ENCODE measurements at places on chromosomes 2 and 18.
A peak's percentile ranks its signal among the peaks of the same experiment; 100 is the strongest.

GRCh38 chr2:85390941-85391669 is 19.1 kb downstream of the CAPG start:
- DNase-seq = peak; percentile 71

- peak; percentile 50 for DNase-seq
Measured at GRCh38 chr2:172098650-172099471, 3.8 kb downstream of the DLX2 start.

- DNase-seq = no peak
Measured at GRCh38 chr2:151878655-151879563, 50.7 kb upstream of the ARL5A start.

DNA sequence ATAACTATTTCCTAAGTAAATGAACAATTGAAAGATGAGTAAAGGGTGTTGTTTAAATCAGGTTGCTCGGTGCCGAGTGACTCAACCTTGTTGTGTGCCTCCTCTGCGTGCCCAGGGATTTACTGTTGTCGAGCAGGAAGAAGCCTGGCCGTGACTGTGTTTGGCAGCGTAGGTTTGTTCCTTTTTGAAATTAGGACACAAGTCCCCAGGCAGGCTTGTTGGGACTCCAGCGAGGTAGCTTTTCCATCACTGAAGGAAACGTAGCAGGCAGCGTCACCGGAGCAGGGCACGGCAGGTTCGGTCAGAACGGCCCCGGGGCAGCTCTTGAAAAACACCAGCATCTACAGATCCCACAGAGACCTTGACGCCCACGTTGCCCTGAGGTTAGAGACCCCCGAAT is 48.6 kb downstream of the TMEM18 start:
- no peak for DNase-seq

DNA sequence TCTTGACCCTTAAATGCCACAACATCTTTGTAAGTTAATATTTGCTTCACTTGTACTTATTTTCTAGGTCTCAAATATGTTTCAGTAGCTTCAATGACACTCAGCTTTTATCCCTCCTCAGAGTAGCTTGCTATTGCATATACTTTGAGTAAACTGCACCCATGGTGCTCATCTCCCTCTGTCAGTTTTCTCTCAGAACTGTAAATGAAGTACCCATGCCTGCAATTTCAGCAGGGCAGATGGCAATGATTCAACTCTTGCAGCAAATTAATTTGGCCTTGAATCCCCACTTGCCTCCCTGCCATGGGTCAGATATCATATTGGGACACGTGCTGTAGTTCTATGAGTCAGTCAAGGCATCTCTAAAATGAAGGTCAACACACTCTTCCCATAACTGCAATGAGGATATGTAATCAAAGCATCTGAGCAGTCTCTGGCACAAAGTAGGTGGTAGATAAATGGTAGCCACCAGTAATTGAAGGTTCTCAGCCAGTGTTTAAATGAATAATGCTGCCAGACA is 225.8 kb downstream of the PIEZO2 start:
- no peak for DNase-seq

DNA sequence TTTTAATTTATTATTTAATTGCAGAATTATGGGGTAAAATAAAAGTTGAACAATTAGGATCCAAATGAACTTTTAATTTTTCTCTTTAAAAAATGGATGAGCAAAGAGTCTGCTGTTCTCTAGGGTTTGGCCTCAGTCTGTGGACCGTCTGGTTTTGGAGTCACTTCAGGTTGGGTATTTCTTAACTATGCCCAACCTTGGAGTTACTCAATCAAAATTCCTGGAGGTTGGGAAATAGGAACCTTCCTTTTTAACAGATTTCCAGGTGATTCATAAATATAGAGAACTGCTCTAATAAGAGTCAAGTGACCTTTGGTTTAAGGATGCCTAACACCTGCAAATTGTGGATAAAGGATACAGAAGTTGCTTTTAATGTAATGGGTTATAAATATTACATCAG is 241.5 kb upstream of the GCFC2 start:
- DNase-seq = no peak

- DNase-seq = no peak
Measured at GRCh38 chr2:158502974-158503373, 46.2 kb downstream of the PKP4 start.

GRCh38 chr2:201407265-201407664 is 44.0 kb downstream of the TRAK2 start:
- no peak for DNase-seq

DNA sequence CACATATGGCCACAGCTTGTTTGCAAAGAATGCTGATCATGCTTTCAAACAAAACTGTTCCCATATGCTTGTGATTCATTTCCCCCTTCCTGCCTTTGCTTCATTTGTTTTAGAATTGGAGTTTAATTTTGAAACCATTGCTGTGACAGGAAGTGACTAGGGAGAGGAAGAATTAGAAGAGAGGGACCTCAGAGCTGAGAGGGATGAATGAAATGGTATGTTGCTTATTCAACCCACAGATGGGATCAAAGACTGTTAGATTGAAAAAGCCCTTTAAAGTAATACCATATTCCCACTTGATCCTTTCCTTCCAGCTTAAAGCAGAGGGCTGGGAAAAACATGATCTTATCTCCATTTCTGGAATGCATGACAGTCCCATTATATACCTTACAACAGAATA is 106.2 kb upstream of the RNF152 start:
- no peak for DNase-seq

GRCh38 chr18:12038639-12039539 is 54.8 kb upstream of the ANKRD62 start:
- DNase-seq = peak; percentile 80

- DNase-seq = no peak
Measured at GRCh38 chr2:126781206-126781605, 117.5 kb upstream of the TEX51 start.

DNA sequence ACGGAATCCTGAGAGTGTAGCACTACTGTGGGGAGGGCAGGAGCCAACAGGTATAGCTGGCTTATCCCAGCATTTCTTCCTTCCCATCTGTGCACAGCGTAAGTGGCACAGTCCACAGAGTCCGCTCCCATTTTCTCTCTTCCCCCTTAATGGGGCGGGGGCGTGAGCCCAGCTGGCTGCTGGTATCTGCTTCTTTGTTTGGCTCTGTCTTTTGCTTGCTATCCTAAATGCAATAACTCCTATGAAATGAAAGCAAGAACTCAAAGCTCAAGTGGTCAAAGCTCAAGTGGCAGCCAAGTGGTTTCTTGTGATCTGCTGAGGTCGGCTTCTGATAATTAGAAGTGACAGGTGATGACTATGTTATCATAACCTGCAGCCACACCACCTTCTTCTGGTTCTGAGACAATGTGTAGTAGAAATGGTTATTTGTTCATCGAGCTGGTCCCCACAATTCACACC is 192.7 kb downstream of the PLCL1 start:
- DNase-seq = no peak

DNA sequence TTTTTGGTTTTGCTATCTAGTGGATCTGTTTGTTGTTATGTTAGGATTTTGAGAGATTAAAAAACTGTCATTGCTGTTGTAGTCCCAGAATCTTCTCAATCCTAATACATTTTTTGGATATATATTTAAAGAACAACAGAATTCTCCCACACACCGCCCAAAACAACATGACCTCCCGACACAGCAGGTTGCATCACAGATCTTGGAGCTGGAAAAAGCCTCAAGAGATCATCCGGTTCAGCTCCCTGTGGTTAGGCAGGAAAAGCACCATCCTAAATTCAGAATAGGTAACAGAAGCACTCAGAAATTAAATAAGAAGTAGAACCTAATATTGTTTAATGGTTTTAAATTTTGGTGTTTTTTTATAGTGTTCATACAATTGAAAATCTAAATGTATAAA is 251.4 kb upstream of the STON1 start:
- DNase-seq = no peak

GRCh38 chr2:85534099-85534498 is 4.9 kb upstream of the MAT2A start:
- no peak for DNase-seq
